ENCODE measurements at places on chromosomes 1 and 21. TPM values are rescaled to one million over a fixed set of nuclear protein-coding genes. Genes with fewer than 3 reads are reported as not detected.

Gene RAB3B
- total RNA-seq, result 4.0 TPM

Gene EFNA1
- total RNA-seq, result 92.4 TPM

Gene C1orf87
- total RNA-seq, result not detected

Gene COA6
- 23.2 TPM for total RNA-seq

Gene AIRE
- total RNA-seq, result 0.23 TPM

Gene C8A
- total RNA-seq, result not detected

Gene BRDT
- total RNA-seq, result not detected

Gene NHLH1
- total RNA-seq, result 0.32 TPM

Gene PLCH2
- 1.7 TPM for total RNA-seq

Gene RIIAD1
- total RNA-seq, result not detected

Gene BATF3
- 1.0 TPM for total RNA-seq

Gene LCE3D
- total RNA-seq, result not detected

GRCh38 chr1:68799096-68799495 lies 302.2 kb upstream of the DEPDC1 start:
- no peak for DNase-seq

DNA sequence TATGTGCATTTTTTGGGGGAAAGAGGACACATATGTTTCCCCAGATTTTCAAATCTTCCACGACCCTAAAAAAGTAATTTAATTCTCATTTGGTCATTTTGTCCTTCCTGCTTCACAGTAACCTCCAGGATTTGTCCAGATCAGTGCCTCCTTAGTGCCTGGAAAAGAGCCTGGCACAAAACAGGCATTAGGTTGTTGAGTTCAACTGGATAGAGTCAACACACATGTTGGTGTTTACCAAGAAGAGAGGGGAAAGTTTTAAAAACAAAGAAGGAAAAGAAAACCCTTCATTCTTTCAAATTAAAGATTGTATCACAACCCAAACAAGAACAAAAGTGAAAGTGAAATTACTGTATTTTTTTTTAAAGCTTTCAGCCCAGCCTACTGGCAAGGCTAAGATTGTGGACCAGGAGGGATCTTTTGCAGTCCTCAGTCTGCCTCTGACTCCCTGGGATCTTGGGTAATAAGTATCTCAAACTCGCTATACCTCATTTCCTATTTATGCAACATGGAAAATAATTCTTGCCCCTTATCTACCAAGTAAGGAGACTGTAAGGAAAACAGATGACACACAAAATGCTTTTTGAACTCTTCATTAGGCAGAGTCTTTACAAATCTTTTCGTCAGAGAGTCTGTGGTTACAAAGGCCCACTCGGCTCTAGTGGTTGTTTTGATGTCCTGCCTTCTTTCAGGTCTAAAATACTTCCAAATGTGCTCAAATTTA lies 57.8 kb downstream of the ZNF281 start:
- no peak for DNase-seq

GRCh38 chr1:47181095-47181954 lies 8.5 kb downstream of the PDZK1IP1 start:
- DNase-seq, result no peak

GRCh38 chr21:35335951-35336446 lies 286.9 kb upstream of the RUNX1 start:
- no peak for DNase-seq

DNA sequence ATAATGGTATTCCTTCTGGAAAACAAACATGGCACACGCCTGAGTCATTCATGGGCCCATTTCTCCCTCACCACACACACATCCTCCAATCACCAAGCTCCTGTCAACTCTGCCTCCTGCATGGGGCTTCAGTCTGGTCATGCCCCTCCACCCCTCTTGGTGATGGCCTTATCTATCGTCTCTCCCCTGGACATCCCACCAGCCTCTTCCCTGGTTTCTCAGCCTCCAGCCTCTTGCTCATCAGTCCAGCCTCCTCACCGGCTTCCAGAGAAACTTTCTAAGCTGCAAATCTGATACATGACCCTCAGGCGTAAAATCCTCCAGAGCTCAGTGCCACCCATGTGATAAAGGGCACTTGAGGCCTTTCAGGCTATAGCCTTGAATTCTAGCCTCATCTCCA lies 243.9 kb downstream of the FOXD2 start:
- no peak for DNase-seq

DNA sequence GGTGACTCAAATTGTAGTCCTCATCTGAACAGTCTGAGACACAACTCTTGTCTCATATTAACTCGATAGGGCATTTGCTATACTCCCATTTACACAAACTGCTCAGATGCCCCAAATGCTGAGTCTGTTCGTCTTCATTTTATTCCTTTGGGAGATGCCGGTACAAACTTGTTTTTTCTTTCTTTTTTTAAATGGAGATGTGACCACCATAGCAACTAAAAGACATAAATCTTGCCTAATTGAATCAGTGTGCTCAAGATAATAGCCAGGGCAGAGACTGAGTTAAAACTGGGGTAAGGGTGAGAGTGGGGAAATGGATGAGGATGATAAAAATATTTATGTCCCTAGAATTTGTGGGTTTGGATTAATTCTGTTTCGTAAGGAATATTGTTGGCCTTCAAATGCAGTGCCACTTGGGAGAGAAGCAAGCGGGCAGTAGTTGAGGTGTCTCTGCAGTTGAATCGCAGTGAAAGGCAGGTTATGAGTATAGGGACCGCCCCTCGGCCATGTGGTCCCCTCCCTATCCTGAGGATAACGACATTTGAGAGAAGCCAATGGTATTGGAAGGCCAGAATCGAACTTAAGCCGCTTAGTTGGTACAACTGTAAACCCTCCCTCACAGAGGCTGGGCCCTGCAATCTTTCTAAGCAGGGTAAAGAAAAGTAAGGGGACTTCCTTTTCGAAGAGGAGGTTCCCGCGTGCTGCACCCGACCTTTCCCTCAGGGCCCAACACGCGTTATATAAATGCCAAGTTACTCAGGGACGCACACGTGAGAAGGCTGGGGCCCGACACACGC lies 859 bp upstream of the LRRC8B start:
- DNase-seq, result peak; percentile 39

GRCh38 chr21:26708223-26708800 lies 135.2 kb upstream of the CYYR1 start:
- DNase-seq, result no peak

GRCh38 chr1:153546371-153546770 lies 765 bp upstream of the S100A4 start:
- no peak for DNase-seq

- no peak for DNase-seq
Measured at GRCh38 chr1:74162333-74162732, 35.6 kb downstream of the LRRIQ3 start.

GRCh38 chr1:162678439-162678838 lies 46.2 kb downstream of the DDR2 start:
- no peak for DNase-seq

- DNase-seq, result peak; percentile 40
Measured at GRCh38 chr1:184622136-184622823, 132.4 kb downstream of the EDEM3 start.

DNA sequence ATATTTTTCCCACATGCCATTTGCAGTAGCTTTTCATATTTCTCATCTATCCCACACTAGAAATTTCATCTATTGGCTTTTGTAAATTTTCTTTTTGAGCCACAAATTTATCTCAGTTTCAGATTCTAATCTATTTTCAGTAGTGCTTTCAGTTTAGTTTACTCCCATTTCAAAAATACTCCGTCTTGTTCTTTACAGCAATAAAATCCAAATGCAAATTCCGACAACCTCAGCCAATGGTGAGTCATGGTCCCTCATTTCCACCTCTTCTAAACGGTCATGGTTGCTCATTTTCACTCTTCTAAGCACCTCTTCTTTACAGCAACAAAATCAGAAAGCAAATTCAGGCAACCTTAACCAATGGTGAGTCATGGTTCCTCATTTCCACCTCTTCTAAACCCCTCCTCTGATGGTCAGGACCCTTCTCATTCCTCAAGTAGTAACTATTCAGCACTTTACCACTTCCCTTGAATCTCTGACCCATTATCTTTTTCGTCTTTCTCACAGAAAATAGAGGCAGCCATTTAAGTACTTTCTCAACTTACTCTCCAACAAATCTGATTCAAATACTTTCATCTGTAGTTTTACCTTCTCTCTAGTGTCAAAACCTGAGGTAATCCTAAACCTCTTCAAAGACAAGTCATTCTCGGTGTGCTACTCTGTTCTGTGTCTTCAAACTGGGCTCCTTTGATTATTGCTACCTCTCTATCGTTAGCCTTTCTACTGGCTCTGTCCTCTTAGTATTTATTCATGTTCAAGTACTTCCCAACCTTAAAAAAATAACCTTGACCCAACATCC lies 34.4 kb downstream of the C21orf91 start:
- DNase-seq, result no peak

GRCh38 chr1:21022279-21023040 lies 154.2 kb downstream of the EIF4G3 start:
- no peak for DNase-seq

GRCh38 chr21:41653954-41654491 lies 112.8 kb downstream of the RIPK4 start:
- no peak for DNase-seq

DNA sequence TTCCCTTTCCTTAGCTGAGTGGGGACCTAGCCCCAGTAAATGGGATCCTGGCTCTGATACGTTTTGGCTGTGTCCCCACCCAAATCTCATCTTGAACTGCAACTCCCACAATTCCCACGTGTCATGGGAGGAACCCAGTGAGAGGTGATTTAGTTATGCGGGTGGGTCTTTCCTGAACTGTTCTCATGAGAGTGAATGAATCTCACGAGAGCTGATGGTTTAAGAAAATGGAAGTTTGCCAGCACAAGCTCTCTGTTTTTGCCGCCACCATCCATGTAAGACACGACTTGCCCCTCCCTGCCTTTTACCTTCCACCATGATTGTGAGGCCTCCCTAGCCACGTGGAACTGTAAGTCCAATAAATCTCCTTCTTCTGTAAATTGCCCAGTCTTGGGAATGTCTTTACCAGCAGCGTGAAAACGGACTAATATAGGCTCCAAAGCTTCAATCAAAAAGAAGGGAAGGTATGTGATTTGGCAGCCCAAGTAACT lies 29.9 kb upstream of the POU2F1 start:
- no peak for DNase-seq

DNA sequence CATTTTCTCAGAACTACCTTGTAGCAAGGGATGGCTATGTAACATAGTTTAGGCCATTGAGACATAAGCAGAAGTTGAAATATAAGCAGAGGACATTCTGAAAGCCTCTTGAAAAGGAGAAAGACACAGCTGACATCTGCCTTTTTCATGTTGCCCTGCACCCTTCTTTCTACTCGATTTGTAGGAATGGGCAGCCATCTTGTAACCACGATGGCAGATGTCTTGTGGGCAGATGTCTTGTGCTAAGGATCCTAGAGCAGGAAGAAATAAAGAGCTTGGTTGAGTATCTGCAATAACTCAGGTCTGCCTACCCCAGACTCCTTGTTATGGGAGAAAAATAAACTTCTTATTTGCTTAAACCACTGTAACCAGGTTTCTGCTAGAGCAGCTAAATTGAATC lies 351.0 kb downstream of the PDE4B start:
- DNase-seq, result no peak

DNA sequence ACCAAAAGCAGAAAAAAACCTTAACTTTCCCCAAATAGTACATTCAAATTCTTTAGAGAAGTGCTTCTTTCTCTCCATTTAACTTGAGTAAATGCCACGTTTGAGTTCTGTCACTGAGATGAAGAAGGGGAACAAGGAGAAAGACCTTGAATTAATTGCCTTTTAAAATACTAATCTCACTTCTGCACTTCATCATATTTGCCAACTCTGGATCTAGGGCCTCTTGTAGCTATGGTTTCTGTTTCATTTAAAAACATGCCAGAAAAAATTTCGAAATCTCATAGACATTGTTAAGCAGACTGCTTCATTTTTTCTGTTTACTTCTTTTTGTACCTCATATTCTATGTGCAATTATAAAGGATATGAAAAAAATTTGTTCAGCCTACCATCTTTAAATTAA lies 24.6 kb downstream of the MIXL1 start:
- no peak for DNase-seq

- DNase-seq, result no peak
Measured at GRCh38 chr1:28894785-28895184, 19.6 kb upstream of the EPB41 start.

DNA sequence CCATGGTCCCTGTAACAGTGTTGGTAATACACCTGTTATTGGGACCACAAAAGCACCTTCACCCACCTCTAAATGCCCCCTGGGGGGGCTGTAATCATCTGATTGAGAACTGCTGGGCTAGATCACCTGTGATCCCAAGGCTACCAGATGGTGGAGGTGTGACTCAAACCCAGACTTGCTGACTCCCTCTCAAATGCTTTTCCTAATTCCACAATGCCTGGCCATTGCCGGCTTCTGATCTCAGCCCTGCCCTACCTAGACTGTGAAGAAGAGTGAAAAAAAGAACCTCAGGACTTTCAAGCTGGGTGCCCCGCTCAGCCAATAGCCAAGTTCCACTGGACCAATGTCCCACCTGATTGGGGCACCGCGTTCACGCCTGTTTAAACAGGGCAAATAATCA lies 9.6 kb downstream of the TMEM9 start:
- DNase-seq, result no peak

- DNase-seq, result no peak
Measured at GRCh38 chr21:29654855-29655254, 284.9 kb downstream of the GRIK1 start.

GRCh38 chr1:201156346-201156745 lies 2.1 kb upstream of the TMEM9 start:
- no peak for DNase-seq

DNA sequence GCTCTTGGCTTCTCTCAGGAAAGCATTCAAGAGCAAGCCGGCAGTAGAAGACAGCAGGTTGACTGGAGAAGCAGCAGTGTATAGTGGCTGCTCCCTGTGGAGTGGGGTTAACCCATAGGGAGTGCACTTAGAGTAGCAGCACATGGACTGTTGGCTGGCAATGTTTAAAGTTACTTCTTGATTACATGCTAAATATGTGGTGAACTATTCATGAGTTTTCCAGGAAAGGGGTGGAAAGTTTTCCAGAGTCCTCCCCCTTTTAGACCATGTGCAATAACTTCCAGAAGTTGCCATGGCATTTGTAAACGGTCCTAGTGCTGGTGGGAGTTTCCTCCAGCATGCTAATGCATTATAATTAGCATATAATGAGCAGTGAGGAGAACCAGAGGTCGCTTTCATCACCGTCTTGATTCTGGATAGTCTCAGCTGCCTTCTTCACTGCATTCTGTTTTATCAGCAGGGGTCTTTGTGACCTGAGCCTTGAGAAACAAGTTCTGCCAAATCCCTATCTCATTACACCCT lies 131.8 kb downstream of the CCDC185 start:
- DNase-seq, result no peak

DNA sequence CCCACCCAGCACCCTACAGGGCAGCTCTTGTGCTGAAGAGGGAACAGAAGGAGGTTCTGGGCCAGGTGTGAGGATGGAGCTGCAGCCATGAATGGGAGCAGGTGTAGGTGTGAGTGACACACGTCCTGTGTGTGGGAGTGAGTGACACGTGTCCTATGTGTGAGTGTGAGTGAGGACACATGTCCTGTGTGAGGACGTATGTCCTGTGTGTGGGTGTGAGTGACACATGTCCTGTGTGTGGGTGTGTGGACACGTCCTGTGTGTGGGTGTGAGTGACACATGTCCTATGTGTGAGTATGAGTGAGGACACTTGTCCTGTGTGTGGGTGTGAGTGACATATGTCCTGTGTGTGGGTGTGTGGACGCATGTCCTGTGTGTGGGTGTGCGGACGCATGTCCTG lies 26.4 kb downstream of the MEGF6 start:
- no peak for DNase-seq
